ENCODE measurements at places on chromosomes 3 and 15. TPM values are rescaled to one million over a fixed set of nuclear protein-coding genes. Genes with fewer than 3 reads are reported as not detected.
A peak's percentile ranks its signal among the peaks of the same experiment; 100 is the strongest.

IGSF10 gene
- total RNA-seq, result not detected

SYNPR gene
- total RNA-seq, result not detected

DNA sequence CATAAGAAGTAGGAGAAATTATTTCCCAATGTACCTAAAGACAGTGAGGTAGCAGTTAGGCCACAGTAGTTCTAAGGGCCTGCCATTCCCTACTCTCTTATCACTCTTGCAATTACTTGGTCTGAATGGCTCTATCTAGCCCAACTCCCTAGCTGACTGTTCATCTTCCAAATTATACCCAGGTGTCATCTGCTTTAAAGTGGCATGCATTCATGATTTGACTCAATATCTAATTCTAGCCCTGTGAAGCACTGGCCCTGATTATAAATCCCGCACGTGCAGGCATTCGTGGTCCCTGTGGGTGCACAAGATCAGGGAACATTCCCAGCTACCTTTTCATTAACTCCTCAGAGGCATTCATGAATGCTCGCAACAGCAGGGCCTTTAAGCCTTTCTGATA lies 43.1 kb upstream of the ZNF774 start:
- no peak for DNase-seq

DNA sequence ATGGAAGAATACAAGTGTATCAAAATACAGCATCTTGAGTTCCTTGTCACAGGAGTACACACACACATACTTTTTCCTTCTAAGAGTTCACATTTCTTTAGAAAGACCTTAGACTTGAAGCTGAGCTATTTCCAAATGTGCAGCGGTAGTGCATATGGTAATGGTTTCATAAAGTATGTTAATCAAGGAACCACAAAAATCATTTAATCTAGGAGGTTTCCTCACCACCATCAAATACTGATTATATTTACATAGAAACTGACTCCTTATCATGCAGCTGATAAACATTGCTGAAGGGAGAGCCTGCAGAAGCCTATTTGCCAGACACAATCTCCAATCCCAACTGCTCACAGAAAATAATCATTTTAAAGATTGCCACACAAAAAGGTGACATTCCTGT lies 40.0 kb upstream of the KBTBD8 start:
- no peak for DNase-seq

DNA sequence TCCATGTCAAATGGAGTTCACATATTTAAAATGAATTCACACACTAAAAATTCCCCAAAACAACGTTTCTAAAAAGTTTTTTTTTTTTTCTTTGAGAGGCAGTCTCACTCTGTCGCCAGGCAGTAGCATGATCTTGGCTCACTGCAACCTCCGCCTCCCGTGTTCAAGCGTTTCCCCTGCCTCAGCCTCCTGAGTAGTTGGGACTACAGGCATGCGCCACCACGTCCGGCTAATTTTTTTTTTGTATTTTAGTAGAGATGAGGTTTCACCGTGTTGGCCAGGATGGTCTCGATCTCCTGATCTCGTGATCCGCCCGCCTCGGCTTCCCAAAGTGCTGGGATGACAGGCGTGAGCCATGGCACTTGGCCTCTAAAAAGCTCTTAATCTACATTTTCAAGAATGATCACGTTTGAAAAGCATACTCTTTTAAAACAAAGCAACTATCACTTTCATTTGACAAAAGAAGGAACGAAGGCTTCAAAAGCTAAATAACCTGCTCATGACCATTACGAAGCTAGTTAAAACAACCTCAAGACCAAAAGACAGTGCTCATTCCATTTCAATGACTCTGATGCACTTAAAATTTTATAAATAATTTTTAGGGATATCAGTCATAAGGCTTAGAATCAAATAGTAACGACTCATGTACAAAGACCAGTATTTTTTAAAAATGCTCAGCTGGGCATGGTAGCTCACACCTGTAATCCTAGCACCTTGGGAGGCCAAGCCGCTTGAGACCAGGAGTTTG lies 5.5 kb downstream of the UBE3A start:
- no peak for DNase-seq

GRCh38 chr3:29291260-29291981 lies 10.6 kb downstream of the RBMS3 start:
- DNase-seq, result no peak

DNA sequence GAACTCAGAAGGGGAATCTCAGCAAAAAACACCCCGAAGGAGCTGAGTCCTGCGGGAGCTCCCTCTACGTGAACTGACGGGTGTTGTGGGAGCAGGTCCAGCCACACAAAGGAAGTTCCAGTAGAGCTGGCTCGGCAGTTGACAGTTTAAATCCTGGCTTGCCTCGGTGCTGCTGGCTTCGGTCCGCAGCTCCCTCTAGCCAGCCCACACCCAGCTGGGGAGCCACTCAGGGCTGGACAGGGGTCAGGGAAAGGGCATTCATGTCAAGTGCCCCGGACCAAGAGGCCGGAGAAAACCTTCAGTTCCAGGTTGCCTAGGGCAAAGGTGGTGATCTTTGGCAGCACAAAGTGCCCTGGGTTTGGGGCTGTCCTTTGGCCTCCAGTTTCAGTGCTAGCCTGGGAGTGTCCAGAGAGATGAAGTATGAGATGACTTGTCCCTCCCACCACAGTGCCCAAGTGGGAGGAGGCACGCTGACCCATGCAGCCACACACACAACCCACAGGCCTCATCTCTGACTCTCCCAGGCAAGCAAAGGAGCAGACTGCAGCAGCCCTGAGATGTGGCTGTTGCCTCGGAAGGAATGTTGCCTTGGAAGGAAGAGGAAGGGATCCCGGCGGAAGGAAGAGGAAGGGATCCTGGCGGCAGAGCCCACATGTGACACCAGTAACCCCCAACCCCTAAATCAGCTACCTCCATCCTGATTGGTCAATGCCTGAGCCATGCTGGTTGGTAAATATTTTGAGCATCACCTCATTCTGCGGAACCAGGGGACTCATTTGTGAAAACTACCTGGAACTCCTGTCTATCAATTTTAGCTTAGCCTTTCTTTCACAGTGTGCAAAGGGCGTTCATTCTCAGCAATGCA lies 13.9 kb upstream of the ANPEP start:
- DNase-seq, result no peak

RYR3 gene
- total RNA-seq, result not detected

GRCh38 chr3:115204475-115204874 lies 57.4 kb upstream of the ZBTB20 start:
- no peak for DNase-seq

GRCh38 chr15:38307861-38308641 lies 55.4 kb downstream of the SPRED1 start:
- no peak for DNase-seq

DNA sequence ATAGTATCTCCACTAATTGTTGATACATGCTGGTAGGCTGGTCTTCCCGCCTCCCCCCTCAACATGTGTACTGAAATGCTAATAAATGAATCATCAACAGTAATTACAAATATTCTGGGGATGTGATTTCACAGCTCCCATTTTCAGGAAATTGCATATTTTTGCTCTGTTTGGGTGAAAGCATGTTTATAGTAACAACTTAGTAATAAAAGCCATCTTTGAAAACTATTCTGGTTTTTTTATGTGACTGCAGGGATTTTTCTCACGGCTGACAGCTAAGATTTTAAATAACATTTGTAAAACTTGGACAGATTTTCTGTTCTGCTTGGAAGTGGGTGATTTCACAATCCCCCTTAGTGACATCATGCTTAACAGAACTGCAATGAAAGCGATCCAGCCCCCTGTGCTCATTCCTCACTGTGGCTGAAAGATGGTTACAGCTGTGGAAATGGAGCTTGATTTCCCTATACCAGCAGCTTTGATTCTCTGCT lies 25.6 kb upstream of the FAM174B start:
- DNase-seq, result no peak

DNA sequence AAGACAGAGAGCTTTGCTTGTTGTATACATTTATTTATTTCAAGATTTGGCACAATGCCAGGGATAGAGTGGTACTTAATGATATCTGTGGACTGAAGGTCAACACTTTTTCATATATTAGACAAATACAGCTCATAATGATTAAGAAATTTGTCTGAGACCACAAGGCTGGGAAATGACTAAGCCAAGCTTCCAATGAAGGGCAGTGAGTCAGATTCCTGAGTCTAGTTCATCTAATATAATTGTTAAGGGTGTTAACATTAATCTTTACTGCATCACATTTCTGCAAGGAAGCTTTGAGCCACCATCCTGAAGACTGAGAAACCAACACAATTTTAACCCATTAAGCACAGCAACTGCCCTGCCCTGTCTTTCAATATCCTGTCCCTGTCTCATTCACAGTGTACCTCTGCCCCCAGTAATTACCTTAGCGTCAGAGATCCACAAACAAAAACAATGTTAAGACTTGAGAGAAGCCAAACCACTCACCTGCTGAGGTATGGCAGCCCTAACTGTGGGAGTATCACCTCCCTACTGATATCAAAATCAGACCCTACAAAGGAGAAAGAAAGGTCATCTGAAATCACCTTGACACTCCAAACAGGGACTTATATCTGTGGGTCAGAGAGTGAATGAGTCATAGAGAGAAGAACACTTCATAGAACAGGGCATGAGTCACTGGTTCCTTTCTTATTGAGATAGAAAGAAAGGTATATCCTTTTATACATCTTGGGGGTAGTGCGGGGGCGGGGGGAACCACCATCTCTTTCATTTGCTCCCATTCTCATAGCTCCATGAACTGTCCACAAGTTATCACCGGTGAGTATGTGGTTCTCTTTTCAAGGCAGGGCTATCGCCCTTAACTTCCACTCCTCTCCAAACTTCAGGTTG lies 74.7 kb downstream of the MAGI1 start:
- no peak for DNase-seq

- peak; percentile 9 for DNase-seq
These were observed 49.3 kb downstream of the CLDN18 start for GRCh38 chr3:138059261-138059660.

DNA sequence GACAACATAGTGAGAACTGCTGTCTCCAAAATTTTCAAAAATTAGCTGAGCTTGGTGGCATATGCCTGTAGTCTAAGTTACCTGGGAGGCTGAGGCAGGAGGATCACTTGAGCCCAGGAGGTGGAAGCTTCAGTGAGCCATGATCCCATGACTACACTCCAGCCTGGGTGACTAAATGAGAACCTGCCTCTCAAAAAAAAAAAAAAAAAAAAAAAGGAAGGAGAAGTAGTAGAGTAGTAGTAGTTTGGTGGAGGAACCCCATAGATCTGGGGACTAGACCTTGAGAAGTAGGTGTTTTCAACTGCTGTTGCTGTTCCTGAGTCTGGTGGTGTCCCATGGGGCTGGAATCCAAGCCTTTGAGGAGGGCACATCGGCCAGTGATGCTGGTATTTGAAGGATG lies 38.4 kb upstream of the UBE2E2 start:
- DNase-seq, result no peak

CLDN1 gene
- 0.33 TPM for total RNA-seq

DNA sequence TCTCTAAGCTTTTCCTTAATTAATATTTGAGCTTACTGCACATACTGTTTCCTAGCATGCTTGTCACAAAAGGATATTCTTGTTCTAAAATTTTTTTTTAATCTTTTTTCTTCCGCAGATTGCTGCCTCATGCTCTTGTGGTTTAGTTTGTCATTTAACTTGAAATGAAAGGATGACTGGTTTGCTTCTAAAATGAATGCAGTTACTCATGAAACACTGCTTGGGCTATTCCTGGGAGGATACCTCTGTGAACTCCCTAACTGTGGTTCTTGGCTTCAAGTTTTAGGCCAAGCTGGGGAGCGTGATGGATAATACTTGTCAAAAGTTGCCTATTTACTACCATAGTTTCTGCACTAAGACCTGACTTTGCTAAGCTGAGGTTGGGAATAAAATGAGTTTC lies 64.0 kb downstream of the USP13 start:
- DNase-seq, result no peak

DNA sequence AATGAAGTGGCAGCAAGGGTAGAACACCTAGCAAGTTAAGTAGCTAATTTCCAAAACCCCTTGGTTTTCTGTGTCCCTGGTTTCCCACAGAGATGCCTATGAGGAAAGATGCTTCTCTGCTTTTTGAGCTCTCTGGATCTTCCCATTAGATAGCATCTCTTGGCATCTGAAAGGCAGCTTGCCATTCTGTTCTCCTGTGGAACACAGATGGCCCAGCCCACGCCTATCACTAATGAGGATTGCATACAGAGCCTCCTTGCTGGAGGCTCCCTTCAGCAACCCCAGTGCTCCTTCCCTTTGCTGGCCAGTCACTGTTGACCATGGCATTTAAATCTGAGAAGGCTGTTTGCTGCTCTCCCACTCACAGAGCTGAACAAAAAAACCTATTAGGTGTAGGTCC lies 34.4 kb upstream of the ETV5 start:
- DNase-seq, result no peak

DNA sequence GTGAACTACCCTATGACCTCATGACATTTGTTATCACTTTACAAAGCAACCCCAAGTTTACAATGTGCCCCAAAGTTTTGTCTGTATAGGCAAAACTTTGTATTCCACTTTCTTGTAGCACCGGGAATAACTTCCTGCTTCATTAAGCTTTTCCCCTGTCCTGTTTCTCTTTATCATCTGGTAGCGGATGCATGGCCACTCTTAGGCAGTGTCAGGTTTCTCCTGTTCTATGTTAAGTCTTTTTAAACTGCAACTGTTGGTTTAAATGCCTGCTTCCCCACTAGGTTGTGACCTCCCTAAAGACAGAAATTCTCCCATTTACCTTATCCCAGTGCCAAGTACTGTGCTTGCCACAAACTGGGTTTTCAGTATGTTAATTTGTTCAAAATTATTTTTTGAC lies 433.6 kb upstream of the DPH6 start:
- no peak for DNase-seq

SERPINI1 gene
- total RNA-seq, result 0.49 TPM

DNA sequence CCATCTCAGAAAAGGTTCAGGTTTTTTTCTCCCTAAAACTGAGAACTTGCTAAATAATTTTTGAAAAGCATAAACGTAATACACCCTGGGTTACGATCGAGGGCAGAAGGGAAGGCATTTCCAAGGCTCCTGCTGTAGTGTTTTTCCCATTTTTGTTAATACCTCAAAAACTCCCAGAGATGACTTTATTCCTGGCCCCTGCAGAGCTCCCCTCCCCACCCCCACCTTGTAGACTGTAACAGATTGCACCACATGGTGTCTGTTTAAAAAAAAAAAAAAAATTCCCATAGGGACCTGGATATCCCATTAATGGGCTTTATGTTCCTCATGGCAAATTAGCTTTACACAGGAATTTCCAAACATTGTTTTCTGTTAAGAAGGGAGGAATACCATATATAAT lies 38.2 kb downstream of the FEZF2 start:
- no peak for DNase-seq

CCDC39 gene
- not detected for total RNA-seq

REC114 gene
- not detected for total RNA-seq

Data from activated CD4-positive, alpha-beta T cell treated with anti-CD3 and anti-CD28 coated beads, Interleukin-2, amount 10 ng/mL, durations not matched to agents 24 days and 14 days (primary cell).